Stromal cell of bone marrow (primary cell): ENCODE measurements at places on chromosomes 2 and 18.

DNA sequence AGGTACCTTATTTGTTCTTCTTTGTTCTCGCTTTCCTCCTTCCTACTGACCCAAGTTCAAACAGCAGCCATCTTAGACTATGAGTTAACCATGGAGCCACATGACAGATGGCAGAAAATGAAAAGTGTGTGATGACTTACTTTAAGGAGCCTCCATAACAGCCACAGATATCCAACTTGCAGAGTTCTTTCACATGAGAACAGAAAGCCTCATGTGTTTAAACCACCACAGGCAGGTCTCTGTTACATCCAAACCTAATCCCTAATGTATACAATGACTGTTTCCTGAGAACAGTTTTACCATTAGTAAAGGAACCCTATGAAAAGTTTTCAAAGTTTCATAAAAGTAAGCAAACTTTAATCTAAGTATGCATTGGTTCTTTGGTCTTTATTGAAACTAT lies 20.3 kb downstream of the B4GALT6 start:
- DNase-seq = no peak

- DNase-seq = no peak
These were observed 40.3 kb downstream of the KCNS3 start for GRCh38 chr2:17918789-17919188.

DNA sequence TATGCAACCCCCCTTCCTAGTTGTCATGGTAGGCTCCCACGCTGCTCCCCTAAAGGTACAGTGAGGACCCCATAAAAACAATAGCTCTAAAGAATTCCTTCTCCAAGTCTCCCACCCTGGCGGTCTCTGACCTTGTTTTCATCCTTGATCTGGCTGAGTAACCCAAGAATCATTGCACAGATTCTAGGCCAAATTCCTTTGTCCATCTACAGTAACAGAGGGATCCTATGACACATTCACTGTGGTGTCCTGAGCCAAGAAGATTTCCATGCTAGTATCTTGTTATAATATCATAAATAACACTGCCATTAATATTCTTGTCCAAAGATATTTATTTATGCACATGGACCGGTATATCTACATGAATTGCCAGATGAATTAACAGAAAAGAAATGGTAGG lies 240.2 kb downstream of the CYP26B1 start:
- DNase-seq = no peak

DNA sequence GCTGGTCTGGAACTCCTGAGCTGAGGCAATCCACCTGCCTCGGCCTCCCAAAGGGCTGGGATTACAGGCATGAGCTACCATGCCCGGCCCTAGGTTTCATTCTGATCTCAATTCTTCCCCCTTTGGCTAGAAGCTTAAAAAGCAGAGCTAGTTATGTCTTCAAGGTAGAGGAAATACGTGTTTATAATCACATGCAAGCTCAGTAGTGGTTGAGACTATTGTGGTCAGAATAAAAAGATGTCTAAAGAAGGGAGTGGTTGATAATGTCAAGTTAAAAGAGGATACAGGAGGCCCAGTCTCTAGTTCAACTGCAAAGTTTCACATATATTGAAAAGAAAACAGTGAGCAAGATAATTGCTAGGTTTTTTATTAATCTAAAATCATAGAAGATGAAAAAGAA lies 807.8 kb upstream of the ACVR2A start:
- no peak for DNase-seq

DNA sequence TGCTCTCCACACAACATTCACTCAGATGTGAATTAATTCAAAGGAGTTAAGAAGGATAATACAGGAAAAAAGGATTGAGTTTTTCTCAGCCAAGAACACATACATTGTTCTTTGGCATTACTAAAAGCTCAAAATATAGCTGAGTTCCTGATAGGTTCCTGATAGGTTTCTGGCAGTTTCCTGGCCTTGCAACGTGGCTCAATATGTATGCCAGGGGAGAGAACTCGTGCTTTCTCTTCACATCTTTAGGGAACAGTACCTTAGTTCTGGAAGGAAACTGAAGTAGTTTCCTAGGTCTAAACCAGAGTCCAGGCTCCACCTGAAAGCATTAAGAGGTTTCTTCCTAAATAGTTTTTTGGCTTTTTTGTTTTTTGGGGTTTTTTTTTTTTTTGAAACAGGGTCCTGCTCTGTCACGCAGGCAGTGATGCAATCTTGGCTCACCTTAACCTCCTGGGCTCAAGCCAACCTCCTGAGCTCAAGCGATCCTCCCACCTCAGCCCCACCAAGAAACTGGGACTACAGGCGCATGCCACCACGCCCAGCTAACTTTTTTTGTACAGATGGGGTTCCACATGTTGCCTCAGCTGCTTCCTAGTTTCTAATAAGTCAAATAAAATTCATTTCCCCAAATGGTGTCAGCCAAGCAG lies 42.8 kb downstream of the ESCO1 start:
- no peak for DNase-seq

GRCh38 chr2:73333564-73333963 lies 40.2 kb upstream of the EGR4 start:
- DNase-seq = no peak

DNA sequence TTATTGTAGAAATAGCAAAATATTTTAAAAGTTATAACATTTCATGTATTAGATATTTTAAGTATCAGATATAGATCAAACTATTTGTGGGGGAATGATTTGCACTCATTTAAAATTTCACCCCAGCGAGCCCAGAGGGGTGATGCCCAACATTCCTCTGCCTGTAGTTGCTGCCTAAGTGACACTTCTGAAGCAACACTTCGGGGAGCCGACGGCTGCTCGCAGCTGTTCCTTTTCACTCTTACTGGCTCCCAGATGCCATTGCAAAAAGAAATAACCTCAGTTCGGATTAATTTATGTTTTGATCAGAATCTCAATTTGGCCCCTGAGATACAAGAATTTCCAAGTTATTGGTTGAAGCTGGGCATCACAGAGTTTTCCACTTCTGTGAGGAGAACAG lies 603.8 kb downstream of the PLCL1 start:
- no peak for DNase-seq

DNA sequence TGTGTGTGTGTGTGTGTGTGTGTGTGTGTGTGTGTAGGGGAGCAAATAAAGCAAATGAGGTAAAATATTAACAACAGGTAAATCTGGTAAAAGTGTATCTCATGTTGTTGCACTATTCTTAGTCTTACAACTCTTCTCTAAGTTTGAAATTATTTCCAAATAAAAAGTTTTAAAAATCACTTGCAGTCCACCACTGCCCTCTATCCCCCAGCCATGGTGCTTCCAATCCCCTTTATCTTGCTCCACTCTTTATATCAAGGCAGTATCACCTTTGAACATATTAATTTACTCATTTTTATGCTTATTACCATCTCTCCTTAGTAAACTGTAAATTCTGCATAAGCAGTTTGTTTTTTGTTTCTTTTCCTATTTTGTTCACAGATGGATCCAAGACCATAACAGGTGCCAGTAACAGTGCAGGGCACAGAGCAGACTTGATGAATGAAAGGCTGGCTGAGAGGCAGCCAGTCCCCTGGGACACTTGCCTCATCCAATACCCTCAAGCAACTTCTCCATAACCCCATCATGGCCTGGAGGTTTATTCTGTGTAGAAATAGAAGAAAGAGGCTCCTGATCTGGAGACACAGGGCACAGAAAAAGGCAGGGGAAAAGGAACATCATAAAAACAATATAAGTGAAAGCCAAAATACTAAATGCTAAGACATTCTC lies 67.6 kb downstream of the LDAH start:
- no peak for DNase-seq

DNA sequence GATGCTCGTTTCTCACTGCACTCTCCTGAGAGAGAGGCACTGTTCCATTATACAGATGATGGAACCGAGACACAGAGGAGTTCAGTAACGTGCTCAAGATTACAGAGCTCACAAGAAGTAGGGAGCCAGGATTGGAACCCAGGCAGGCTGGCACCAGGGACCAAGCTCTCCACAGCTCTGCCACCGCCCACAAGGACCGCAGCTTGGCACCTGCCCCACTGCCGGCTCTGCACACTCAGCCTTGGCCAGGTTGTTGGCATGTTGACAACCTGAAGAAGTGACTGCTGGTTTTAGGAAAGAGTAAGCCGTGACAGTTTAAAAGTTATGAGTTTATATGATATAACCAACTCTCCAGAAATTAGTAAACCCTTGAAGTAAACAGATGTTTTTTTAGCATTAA lies 48.0 kb upstream of the ITM2C start:
- DNase-seq = no peak

DNA sequence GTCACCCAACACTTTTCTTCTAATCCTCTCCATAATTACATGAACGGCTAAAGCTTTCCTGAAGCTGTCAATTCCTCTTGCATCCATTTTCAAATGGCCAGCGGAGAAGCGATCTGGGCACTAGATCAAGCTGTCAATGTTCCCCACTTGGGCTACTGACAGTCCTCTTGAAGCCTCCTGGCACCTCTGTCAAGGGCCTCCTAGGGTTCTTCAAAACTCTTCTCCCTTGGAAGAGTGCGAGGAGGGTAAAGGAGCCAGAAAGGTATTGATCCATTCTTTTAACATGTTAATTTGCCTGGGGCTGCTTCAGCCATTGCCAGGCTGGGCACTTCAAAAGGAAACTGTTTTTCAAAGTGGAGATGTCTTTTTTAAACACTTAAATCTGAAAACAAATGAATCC lies 19.8 kb downstream of the EPHA4 start:
- no peak for DNase-seq

DNA sequence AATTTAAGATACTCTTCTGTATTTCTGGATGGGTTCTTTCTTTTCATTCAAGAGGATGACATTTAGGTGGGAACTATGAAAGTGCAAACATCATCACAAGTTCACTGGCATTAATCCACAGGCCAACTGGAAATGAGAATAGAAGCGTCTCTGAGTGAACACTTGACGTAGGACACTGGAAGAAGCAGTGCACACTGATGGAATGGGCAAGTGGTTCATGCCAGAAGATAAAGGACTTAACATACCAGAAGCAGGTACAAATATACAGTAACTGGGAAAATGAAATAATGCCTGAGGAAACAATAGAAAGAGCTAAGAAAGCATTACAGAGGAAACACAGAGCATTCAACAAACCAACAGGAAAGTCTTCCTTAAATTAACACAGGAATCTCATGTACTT lies 120.9 kb upstream of the CCDC195 start:
- DNase-seq = no peak

DNA sequence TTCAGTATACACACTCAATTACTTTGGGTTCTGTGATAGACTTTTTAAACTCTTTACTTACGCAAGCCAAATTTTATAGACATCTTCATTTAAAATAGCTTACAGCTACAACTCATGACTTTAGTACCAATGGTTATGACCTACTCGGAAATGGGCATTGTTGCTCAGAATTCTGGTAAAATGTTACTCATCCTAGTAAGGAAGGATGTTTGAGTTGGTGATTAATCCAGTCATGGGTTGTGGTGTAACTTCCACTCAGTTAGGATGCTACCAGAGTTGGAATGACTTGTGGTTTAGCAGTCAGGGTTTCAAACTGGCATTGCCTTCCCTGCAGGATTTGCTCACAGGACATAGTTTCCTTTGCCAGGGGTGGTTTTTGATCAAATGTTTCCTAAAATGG lies 7.4 kb upstream of the NPC1 start:
- DNase-seq = peak; percentile 99

DNA sequence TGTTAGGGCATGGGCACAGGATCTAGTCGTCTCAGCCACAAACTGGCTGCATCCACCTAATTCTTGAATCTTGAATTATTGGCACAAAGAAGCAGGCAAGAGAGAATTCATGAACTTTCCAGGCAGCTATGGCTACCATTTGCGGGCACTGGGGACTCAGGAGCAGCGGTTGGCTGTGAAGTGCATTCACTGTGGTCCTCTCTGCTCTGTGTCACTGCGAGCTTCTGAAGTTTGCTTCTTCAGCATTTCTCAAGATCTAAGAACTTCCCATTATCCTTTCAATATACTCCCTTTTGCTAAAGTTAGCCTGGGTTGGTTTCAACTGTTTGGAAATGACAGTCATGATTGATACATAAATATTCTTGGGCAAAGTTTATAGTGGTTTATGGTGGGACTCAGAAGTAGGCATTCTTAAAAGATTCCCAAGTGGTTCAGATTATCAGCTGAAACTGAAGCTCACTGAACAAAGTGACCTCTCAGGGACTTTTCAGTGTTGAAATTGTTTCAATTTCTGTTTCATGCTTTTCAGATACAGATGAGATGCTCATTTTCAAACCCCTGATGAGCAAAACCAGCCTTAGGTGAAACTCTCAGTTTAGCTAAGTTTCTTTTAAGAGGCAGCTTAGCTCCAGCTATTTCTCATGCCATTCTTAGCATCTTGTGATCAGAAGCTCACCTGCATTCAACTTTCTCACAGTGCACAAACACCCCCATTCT lies 1258.3 kb upstream of the GYPC start:
- DNase-seq = no peak

GRCh38 chr18:6132751-6133368 lies 237.5 kb upstream of the TMEM200C start:
- no peak for DNase-seq

DNA sequence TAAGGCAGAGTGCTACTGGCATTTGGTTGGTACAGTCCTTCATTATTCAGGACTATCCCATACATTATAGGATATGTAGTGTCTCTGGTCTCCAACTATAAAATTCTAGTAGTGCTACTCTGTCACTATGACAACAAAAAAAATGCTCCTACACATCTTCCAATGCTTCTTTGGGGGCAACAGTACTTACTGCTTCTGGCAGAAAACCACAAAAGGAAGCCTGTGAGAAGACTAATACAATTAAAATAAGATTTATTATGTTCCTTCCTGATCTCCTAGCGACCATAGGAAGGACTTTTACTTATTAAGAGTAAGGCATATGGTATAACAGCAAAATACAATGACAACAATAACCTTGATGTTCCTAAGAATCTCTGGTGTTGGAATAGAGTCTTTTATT lies 48.4 kb upstream of the CPO start:
- DNase-seq = no peak

GRCh38 chr2:21552981-21553380 lies 429.2 kb downstream of the TDRD15 start:
- no peak for DNase-seq

- no peak for DNase-seq
These were observed 298.4 kb downstream of the LPIN1 start for GRCh38 chr2:12044857-12045256.

- DNase-seq = no peak
These were observed 68.0 kb downstream of the PXDN start for GRCh38 chr2:1676091-1676912.

DNA sequence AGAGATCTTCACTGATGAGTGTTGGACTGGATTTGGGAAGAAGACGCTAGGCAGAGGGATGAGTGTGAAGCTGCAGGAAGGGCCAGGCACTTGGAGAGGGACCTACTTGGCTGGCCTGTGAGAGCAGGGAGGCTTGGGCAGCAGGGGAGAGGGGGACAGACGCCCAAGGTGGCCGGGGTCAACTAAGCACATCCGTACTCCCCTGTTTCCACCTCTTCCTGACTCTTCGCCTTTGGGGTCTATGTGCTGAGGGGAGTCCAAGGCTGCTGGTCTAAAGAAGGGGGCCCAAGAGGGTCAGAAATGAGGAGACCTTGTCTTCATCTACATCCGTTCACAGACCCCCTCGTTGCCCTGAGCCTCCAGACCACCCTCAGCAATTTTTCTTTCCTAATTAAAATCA lies 16.7 kb downstream of the DPYSL5 start:
- DNase-seq = no peak
